GM20000 (cell line): ENCODE measurements at places on chromosomes 2 and 18.

GRCh38 chr2:200360364-200360763 lies 53.9 kb downstream of the SPATS2L start:
- DNase-seq = no peak

DNA sequence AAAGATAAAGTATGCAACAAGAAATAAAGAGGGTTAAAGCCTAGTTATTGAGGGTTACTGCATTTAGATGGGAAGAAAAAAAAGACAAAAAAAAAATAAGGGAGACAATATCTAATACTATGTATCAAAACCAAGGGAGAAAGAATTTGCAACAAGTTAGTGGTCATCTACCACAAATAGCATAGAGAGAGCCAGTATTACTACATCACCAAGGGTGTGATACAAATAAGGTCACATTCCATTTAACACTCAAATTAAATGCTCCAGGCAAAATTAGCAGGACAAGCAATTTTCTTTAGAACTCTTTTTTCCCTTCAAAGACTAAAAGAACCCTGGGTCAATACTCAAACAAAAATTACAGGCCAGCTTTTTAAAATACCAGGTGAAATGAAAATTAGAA lies 115.1 kb upstream of the GULP1 start:
- no peak for DNase-seq

GRCh38 chr2:60992985-60993392 lies 24.5 kb upstream of the PEX13 start:
- DNase-seq = peak; percentile 62

GRCh38 chr2:71064754-71065621 lies 3.5 kb upstream of the NAGK start:
- DNase-seq = peak; percentile 38

DNA sequence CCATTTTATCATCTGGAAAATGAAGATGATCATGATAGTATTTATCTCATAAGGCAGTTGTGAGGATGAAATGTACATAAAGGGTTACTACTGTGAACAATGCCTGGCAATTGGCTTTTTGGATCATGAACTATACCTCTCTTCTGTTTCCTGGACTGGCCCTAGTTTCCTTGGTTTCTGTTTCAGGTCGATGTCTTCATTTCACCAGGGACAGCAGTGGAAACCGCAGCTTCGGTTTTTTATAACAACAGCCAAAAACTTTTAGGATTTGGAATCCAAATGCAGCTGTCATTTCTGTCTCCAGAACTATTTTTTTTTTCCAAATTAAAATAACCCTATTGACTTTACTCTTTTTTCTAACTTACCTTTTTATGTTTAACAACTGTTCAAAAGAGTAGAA lies 425.1 kb downstream of the RND3 start:
- no peak for DNase-seq

- no peak for DNase-seq
These were observed 69.0 kb downstream of the COL6A3 start for GRCh38 chr2:237344942-237345341.

DNA sequence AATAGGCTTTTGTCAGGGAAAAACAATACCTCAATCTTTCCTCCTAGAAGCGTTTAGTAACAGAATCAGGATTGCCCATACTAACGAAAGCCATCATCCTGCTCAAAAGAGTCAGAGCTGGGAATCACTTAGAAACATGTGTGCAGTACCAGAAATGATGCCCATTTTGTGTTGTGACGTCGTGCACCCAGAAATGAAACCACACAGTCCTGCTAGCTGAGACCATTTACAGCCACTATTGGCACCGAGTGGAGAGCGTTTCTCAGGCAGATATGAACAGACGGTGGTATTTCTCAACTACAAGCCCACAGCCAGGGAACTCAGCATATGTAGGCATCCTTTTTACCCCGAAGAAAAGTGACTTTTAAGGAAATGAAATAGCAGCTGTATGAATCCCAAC lies 284.3 kb upstream of the LRATD1 start:
- DNase-seq = no peak

DNA sequence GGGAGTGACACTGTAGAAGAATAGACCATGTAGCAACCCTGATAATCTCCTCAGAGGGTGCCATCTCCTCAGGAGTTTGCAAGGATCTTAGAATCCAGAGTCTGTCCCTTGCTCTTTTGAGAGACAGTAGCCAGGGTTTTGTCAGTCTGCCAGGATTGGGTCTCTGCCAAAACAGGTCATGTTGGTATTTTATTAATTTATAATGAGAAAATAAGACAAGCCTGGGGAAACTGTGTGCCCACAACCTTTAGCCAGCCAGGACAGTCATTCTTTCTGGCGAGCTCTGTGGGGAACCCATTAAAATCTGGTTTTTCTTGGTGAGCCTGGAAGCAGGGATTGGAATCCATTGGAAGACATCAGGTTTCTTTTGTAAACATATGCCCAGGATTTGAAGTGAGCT lies 78.6 kb downstream of the PTPRM start:
- no peak for DNase-seq

DNA sequence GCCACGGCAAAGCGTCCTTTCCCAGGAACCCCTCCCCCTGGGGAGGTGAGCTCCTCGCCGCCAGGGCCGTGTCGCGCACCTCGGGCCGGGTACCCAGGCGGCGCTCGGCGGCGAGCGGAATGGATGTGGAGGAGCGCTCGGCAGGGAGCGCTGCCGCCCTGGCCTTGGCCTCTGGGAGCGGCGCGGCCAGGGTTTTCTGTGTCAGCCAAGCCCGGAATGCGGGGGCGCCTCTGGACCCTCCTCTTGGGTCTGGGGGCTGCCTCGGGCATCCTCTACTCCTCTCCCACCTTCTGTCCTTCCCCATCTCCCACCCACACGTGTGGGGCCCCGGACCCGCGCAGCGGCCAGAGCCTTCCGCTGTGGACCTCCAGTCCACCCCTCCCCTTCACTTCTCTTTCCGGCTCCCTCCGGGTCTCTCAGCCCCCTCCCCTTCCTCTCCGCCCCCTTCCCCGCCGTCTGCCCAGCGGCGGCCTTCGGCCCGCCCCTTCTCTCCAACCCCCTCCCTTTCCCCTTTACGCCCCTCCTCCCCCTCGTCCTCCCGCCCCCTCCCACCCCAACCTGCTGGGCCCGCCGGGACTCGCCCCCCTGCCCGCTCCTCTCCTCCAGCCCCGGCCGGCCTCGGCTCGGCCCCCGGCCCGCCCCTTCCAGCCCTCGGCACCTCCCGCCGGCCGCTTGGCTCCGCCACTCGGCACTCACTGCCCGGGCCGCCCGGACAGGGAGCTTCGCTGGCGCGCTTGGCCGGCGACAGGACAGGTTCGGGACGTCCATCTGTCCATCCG lies at the start of gene MERTK:
Gene MERTK, plus strand, starts transcription at position 684 of the 779 bp plus-strand sequence. CDS start 129 bp downstream, outside the sequence.
- peak; percentile 83 for DNase-seq

GRCh38 chr2:65655000-65655399 lies 222.6 kb upstream of the SPRED2 start:
- DNase-seq = no peak

DNA sequence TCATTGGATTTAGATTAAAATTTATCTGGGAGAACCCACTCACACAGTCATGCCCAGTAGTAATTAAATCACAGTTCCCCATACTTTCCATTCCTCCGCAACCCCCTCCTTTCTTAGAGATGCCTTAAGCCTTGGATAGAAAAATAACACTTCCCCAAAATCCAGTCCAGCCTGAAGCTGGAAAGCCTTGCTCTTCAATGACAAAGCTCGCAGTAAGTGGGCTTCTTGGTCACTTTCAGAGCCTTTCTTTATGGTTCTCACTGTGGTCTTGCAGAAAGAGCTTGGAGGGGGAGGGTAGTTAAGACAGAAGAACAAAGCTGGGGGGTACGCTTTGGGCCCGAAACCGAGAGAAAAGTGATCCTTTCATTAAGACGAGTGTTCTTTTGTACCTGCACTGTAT lies 802.1 kb upstream of the POU3F3 start:
- DNase-seq = no peak

DNA sequence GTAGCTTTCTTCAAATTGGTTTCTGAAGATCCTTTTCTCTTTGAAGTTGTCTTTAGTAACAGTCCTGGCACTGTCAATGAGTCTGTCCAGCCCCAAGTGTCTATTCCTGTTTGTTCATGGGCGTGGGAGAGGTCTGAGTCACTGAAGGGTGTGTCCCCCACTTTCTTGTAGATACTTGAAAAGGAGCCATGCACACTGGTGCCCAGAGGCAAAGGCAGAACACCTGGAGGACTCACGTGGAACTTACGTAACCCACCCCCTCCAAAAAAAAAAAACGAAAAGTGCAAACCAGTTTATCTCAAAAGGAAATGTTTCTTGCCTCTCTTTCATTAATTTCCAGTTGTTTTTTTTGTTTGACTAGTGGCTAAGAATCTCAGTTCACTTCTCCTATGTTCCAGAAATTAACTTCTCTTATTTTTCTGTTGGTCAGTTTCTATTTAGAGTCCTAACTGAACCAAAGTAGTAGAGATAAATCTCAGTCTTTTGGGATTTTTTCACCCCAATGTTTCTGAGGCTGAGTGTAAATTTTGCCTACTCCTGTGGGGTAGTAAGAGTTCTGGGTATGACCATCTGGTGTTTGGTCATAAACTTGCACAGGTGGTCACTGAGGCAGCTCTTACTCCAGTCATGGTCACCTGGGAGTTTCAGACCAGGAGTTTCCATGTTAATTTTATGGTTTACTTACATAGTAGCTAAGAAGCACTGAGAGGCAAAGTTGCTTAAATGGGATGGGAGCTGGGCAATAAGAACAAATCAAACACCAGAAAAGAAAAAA lies 54.9 kb downstream of the DSC3 start:
- DNase-seq = no peak

GRCh38 chr2:167451496-167452289 lies 563.4 kb downstream of the XIRP2 start:
- DNase-seq = no peak

GRCh38 chr2:196099916-196100315 lies 31.3 kb upstream of the DNAH7 start:
- no peak for DNase-seq

DNA sequence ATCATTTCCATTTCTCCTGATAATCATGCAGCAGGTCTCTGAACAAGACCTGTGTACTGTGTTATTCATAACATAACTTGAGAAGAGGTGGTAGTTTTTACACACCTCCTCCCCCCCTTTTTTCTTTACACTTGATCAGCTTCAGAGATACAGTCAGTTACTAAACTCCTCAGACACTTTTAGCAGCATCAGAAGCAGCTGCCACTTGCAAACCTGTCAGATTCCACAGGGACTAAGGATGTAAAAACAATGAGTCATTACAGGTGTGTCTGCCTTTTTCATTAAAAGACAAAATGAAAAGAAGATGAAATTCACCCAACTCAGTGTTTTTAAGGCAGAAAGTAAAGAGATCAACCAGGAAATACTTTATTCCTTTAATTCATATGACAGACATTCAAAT lies 254.0 kb downstream of the NRXN1 start:
- no peak for DNase-seq
